ENCODE measurements at places on chromosomes 16 and 17. TPM values are rescaled to one million over a fixed set of nuclear protein-coding genes. Genes with fewer than 3 reads are reported as not detected.

GRCh38 chr17:48487221-48487620 is 43.6 kb downstream of the HOXB1 start:
- DNase-seq, result no peak
- no peak overlapping the region for H3K27ac ChIP-seq
- no peaks in the 10 kb centered on the region for H3K36me3 ChIP-seq
- no peak overlapping the region for H3K4me3 ChIP-seq
- H3K4me1 ChIP-seq, result peaks cover 5% of the 10 kb centered on the region

DNA sequence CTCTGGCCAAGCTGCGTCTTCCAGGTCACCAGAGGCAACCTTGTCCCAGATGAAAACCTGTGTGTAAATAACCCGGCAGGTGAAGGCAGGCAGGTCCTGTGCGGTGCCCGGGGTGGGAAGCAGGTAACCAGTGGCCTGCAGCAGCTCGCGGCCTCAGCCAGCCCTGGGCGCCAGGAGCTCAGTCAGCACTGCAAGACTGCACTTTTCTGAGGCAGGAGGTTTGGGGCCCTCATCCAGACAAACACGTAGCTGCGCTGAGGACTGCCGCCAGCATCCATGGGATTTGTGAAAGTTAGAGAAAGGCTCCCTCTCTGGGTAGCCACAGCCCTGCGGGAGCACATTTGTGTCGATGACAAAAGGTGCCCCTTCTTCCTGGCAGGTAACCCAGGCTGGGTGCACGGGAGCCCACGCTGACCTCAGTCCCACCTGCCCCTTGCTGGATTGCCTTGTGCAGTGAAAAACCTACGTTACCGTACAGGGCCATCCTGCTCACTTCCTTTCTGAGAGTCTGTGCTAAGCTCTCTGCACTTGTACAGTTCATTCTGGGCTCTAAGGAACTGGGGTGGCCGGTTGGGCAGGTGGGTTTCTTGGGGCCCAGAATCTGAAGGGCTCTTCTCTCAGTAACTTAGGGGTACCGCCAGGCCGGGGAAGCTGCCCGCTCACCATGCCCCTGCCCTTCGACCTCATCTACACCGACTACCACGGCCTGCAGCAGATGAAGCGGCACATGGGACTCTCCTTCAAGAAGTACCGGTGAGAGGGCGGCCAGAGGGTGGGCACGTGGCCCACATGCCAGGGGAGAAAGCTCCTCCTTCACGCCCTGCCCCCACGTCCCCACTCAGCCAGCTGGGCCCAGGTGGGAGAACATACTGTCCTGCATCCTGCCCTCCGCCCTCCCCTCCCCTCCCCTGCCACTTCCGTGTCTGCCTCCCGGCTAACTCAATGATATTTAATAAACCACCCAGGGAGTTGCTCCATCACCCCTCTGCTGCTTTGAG is 56.4 kb downstream of the MGAT5B start:
- DNase-seq, result no peak
- H3K36me3 ChIP-seq, result no peaks in the 10 kb centered on the region
- H3K4me3 ChIP-seq, result no peak overlapping the region
- no peak overlapping the region for H3K27ac ChIP-seq
- no peaks in the 10 kb centered on the region for H3K4me1 ChIP-seq

DNA sequence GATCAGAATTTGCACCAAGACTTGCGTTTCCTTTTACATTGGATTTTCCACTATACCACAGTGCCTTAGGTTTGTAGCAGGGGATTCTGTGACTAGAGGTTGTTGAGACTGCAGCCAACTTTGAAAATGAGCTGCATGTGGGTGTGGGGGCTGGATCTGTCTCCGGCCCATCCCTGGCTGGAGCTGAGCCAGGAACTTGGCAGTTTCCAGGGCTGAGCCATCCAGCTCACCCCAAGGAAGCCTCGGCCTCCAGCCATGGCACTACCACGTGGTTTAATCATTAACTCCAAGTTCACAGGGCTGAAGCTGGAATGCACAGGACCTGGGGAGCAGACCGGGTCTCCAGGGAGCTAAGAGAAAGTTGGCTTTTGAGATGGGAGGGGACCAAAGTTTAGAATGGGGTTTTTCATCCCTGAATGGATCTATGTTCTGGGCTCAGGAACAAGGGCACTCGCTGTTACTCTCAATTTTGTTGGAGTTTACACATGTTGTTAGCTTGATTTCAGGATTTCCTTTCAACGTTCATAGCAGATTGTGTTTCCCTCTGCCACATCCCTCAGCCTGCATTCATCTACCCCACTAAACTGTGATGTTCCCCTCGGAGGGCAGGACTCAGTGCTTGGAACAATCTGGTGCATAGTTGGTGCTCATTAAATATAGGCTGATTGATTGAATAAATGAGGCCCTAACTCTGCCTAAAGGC is 42.3 kb upstream of the HNF1B start:
- H3K27me3 ChIP-seq, result peaks cover 7% of the 10 kb centered on the region
- no peaks in the 10 kb centered on the region for H3K36me3 ChIP-seq
- no peaks in the 10 kb centered on the region for H3K4me1 ChIP-seq
- H3K4me3 ChIP-seq, result no peak overlapping the region

- DNase-seq, result peak; percentile 55
- H3K4me1 ChIP-seq, result peaks cover 10% of the 10 kb centered on the region
- H3K27ac ChIP-seq, result no peak overlapping the region
- peak overlapping the region; percentile 57 for H3K4me3 ChIP-seq
These were observed 394 bp upstream of the NME4 start for GRCh38 chr16:396605-397004.

DNA sequence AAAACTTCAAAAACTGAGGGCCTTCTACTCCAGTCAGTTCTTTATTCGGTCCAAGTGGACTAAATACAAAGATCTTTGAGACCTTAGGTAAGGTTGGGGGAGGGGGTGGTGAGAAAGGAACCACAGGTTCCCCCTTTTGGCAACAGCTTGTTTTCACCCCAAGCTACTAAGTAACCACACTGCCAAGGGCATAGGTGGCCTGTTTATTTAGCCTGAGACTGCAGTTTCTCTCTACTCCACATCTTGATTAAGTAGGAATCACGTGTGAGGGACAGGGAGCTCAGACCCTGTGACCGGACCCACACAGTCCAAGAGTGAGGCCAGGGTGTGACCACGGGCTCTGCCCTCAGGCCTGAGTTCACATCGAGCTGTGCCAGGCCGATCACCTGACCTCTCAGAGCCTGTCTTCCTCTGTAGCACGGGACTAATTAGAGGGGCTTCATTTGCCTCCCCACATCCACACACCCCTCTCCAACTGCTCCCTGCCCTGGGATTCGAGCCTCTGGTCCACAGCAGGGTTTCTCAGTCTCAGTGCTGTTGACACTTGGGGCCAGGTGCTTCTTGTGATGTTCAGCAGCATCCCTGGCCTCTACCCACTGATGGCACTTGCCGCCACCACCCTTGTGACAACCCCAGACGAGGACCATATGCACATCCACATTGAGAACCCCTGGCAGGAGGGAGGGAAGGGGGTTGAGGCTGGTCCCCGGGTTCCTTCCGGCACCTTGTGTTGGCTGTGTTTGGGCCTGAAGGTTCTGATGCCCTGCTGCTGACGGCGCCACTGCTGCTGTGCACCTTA is 17.8 kb downstream of the ST6GALNAC2 start:
- H3K27me3 ChIP-seq, result no peaks in the 10 kb centered on the region
- H3K4me1 ChIP-seq, result peaks cover 5% of the 10 kb centered on the region
- H3K4me3 ChIP-seq, result no peak overlapping the region

DNA sequence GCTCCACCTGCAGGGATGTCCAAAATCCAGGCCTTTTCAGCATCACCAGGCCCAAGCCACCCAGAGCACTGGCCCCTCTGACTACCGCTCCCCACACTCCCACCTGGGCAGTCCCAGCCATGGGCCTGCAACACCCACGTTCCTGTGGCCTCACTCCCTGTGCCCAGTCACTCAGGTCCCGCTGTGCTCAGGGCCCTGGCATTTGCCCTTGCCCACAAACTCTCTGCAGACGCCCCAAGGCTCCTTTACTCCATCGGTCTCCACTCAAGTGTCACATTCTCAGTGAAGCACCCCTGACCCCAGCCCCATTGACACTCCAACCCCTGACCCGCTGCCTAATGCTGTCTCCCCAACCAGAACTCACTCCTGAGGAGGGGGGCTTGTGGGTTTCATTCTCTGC is 23.6 kb downstream of the MPG start:
- H3K27me3 ChIP-seq, result no peaks in the 10 kb centered on the region
- H3K4me3 ChIP-seq, result no peak overlapping the region
- no peak for DNase-seq
- no peaks in the 10 kb centered on the region for H3K36me3 ChIP-seq
- H3K27ac ChIP-seq, result no peak overlapping the region

GRCh38 chr17:6255322-6255721 is 179.6 kb downstream of the AIPL1 start:
- H3K27ac ChIP-seq, result no peak overlapping the region
- H3K4me3 ChIP-seq, result no peak overlapping the region
- H3K27me3 ChIP-seq, result no peaks in the 10 kb centered on the region
- peaks cover 33% of the 10 kb centered on the region for H3K4me1 ChIP-seq
- no peaks in the 10 kb centered on the region for H3K36me3 ChIP-seq
- DNase-seq, result no peak

Gene CDRT15L2
- not detected for total RNA-seq

Gene HBQ1
- not detected for total RNA-seq

Gene AHSP
- total RNA-seq, result not detected

Gene HEATR3
- 23.1 TPM for total RNA-seq

Gene CCL23
- total RNA-seq, result not detected
